Stimulated activated CD8-positive, alpha-beta memory T cell treated with anti-CD3 and anti-CD28 coated beads, Interleukin-4, amount 100 ng/mL, for 1 hour (primary cell): ENCODE measurements at places on chromosomes 7 and 10.

DNA sequence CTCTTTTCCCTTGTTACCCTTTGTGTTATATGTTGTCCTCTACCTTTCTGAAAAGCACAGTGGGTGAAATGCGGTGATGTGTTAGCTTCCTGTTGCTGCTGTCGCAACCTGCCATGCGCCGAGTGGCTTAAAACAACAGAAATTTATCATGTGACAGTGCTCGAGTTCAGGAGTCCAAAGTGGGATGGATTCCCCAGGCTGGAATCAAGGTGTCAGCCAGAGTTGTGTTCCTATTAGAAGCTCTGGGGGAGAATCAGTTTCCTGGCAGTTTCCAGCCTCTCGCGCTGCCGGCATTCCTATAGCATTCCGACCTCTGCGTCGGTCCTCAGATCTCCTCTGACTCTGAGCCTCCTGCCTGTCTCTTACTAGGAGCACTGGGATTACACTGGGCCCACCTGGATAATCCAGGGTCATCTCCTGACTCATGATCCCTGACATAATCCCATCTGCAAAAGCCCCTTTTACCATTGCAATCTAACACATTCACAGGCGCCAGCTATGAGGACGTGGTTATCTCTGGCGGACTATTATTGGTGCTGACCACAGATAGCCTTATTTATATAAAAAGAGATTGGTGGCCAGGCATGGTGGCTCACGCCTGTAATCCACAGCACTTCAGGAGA lies 207.5 kb downstream of the CUX1 start:
- no peak for DNase-seq

GRCh38 chr7:122303531-122304318 lies 825 bp downstream of the FEZF1 start:
- no peak for DNase-seq

DNA sequence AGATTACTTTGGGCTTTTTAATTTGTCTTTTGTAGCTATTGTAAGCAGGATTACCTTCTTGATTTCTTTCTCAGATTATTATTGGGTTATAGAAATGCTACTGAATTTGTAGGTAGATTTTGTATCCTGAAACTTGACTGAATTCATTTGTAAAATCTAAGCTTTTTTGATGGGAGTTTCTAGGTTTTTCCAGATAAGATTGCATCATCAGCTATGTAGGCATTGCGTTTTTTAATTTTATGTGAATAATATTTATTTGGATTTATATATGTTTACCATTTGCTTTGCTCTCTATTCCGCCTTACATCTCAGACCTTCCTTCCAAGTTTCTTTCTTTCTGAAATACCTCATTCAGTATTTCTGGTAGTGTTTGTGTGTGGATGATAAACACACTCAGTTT lies 351.7 kb upstream of the ANKRD30A start:
- no peak for DNase-seq

DNA sequence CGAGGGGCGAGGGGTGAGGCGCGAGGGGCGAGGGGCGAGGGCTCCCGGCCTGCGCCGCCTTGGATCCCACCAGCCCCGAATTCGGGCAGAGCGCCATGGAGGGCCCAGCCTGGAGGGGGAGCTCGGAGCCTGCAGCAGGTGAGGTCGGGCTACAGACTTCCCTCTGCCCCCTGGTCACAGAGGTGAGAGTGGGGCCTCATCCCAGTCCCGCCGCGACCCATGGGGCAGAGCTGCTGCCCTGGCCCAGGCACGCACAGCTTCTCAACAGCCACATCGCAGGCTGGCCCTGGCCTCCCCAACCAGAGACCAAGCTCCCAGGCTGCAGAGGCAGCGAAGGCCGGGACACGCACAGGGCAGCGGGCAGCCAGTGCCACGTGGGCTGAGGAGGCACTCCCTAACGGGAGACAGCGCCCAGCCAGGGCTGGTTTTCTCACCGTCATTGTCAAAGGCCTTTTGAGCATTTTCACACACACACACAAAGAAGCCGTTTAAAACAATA lies 191.8 kb downstream of the PTPRN2 start:
- no peak for DNase-seq

GRCh38 chr10:2984682-2985081 lies 82.7 kb upstream of the PFKP start:
- no peak for DNase-seq
